Hindlimb muscle (tissue), 1 donor: ENCODE measurements at places on chromosomes 12 and 14. TPM values are rescaled to one million over a fixed set of nuclear protein-coding genes. Genes with fewer than 3 reads are reported as not detected.

- no peak for DNase-seq
Measured at GRCh38 chr14:25308244-25308643, 258.3 kb upstream of the STXBP6 start.

- no peak for DNase-seq
Measured at GRCh38 chr14:28755198-28755815, 11.3 kb upstream of the FOXG1 start.

DNA sequence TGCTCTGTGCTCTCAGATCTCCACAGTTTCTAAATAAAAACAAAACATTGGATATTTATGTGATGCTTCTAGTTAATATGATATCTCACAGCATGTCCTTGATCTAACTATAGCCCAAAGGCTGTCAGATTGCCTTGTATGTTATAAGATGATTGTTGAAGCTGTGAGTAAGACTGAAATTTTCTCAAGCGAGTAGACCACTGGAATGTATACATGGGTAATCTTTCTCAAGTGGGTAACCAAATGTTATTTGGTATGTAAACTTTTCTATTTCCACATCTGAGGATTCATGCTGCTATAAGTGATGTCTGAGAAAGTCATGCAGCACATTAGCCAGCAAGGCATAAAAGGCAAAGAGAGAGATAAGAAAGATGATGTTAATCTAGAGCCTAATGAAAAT is 886.7 kb downstream of the NRXN3 start:
- no peak for DNase-seq

DNA sequence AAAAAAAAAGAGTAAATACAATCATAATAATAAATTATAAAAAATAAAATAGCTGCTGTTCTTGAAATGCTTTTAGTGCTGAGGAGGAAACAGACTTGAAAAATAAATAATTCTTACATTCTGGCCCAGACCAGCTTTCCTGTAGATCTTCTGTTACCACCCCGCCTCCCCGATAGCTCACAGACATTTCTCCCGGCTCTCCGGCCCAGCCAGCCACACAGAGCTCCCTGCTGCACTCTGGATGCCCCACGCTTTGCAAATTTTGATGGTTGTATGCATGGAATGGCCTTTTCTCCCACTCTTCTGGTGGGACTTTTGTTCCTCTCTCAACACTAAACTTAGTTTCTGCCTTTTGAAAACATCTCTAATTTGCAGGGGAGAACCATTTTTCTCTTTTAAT is 249.3 kb downstream of the ATP23 start:
- no peak for DNase-seq

- DNase-seq = no peak
Measured at GRCh38 chr12:127238107-127238506, 1028.9 kb upstream of the TMEM132C start.

GRCh38 chr12:116466536-116466935 is 92.6 kb upstream of the MAP1LC3B2 start:
- DNase-seq = no peak

- no peak for DNase-seq
Measured at GRCh38 chr12:95371571-95371970, 102.4 kb upstream of the METAP2 start.

GRCh38 chr12:65594409-65594808 is 229.9 kb upstream of the HMGA2 start:
- no peak for DNase-seq

- no peak for DNase-seq
Measured at GRCh38 chr12:132495629-132496357, 5.8 kb downstream of the FBRSL1 start.

DNA sequence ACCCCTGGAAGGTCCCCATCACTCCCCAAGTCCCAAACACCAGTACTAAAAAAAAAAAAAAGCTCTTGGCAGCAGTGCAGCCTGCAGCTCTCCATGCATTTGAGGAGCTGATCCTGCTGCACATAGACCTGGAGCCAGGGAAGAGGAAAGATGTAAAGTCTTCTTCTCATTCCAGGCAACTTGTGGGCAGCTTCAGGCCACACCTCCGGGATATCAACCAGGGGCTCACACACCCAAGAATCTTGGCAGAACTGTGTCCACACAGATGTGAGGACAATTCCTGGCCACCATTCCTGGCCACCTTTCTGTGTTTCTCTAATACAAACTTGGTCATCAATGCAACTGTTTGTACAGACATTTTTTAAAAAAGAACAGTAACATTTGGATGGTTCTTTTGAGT is 72.7 kb downstream of the TMEM132C start:
- DNase-seq = peak; percentile 22

- no peak for DNase-seq
Measured at GRCh38 chr14:56860441-56860840, 50.2 kb upstream of the OTX2 start.

- DNase-seq = no peak
Measured at GRCh38 chr12:22437031-22437806, 102.7 kb upstream of the ST8SIA1 start.

- no peak for DNase-seq
Measured at GRCh38 chr12:20050221-20050620, 318.1 kb upstream of the PDE3A start.

- no peak for DNase-seq
Measured at GRCh38 chr12:67410667-67411067, 141.5 kb downstream of the CAND1 start.

GRCh38 chr14:65637780-65638179 is 225.2 kb downstream of the FUT8 start:
- no peak for DNase-seq

- DNase-seq = no peak
Measured at GRCh38 chr12:91441246-91441645, 258.6 kb upstream of the DCN start.

- no peak for DNase-seq
Measured at GRCh38 chr14:99806836-99807235, 13.6 kb downstream of the EML1 start.

DNA sequence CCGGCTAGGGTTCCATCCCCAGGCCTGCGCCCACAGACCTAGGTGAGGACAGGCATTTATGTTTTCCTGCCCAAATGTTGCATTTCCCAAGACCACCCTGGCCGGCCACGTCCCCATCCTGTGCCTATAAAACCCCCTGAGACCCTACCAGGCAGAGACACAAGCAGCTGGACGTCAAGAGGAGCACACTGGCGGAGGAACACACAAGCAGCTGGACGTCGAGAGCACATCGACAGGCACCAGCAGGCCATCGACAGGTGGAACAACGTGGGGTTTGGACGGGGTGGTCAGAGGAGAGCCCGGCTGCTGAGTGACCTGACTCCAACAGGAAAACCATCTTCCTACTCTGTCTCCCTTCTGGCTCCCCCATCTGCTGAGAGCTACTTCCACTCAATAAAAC is 19.6 kb upstream of the LDHB start:
- no peak for DNase-seq

DNA sequence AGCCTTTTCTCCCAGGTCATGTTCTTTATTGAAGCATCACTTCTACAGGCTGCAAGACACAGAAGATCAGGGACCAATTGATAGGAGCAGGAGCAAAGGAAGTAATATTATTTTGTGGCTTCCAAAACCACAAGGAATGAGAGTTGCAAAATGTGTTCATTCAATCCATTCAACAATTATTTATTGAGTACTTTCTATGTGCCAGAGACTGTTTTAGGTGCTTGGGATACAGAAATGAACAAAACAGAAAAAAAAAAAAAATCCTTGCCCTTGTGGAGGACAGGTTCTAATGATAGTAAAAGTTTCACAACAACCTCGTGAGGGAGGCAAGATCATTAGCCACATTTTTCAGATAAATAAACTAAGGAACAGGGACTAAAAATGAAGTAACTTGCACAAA is 20.1 kb upstream of the DACT1 start:
- no peak for DNase-seq

GRCh38 chr12:72631926-72632685 is 359.9 kb downstream of the TRHDE start:
- DNase-seq = no peak

DNA sequence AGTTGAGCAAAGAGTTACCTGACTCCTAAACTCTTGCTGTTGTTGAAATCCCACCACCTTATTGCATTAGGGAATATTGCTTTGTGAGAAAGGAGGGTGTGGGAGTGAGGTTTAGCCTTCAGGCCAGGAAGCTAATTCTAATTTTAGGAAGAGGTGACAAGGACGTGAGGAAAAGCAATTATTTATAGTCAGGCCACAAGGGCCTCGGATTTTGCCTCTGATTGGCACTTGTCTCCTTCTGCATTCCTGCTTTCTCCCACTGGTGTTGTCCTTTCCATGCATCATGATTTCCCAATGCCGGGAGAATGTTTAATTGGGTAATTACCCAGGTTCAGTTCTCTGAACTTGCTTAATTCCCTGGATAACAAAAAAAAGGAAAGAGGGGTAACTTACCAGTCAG is 37.9 kb upstream of the SLC38A2 start:
- DNase-seq = no peak

- DNase-seq = no peak
Measured at GRCh38 chr12:14723763-14724162, 27.4 kb upstream of the GUCY2C start.

DNA sequence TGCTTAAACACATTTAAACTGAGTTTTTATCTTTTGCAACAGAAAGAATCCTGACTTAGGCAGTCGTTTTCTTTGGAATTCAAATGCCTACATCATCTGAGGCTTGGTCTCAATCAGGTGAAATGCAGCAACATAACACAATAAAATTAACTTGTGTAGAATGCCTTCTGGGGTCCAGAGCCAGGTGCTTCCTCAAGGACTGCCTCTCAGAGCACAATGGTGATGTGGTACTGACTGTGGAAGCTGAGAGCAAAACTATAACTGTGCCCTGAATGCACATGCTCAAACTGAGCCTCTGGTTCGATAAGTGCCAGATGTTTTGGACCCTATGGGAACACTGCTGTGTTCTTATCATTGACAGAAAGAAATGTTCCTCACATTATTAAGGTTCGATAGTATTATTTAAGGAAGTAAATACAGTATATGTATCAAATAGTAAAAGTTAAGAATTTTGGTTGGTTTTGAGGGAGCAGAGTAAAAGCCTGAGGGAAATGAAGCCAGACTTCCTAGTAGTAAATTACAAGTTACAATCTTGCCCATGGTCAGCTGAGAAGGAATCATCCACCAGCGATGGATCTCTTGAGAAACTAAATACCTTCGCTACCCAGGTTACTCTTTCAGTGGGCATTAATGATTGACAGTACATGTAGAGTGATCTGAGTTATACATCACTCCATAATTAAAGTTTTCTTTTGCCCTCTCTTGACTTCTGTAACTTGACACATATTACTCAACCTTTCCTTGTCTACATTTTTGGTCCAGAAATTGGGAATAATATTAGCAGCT is 122.9 kb upstream of the ATP2B1 start:
- no peak for DNase-seq

DNA sequence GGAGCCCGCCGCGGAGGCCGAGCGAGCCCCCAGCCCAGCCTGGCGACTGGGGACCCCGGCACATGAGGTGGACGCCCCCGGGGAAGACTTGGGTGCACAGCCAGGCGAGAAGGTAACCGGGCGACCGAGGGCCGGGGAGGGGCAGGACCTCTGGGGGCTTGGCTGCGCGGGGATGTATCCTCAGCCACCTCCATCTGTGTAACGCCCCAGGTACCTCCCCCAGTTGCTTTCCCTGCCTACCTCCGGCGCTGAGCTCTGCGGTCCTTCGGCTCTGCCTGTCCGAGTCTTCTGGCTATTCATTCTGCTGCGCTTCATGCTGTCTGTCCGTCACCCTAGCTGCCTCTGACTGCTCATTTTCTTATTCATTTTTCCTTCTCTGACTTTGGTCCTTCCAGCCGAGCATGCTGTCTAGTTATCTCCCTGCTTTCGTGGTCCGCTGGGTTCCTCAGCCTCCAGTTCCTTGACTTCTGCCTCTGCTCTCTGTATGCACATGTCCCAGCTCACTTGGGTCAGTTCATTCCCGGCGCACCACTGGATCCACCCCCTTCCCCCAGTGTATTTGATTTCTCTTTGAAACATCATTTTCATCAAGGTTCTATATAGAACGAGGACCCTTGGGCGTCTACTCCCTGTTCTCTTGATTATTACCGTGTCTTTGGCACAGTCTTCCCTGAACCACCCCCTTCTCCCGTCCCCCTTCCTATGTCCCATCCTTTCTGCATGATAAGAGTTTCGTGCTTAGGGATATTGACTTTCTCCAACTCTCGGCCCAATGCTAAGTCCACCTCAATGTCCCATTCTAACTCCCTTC is 612 bp downstream of the PHC1 start:
- peak; percentile 63 for DNase-seq

GRCh38 chr12:29158115-29158763 is 9.2 kb downstream of the FAR2 start:
- DNase-seq = no peak

- DNase-seq = no peak
Measured at GRCh38 chr14:103129301-103130016, 6.2 kb downstream of the TNFAIP2 start.

GRCh38 chr12:51678086-51678724 is 87.2 kb downstream of the SCN8A start:
- DNase-seq = no peak

The INHBE gene
- 0.90 TPM for polyA plus RNA-seq

The SAMD4A gene
- 63.5 TPM for polyA plus RNA-seq

The NKX2-1 gene
- polyA plus RNA-seq = not detected

The CHURC1 gene
- polyA plus RNA-seq = 38.7 TPM

The RNASE12 gene
- polyA plus RNA-seq = not detected

The NTF3 gene
- 2.4 TPM for polyA plus RNA-seq

The PRB2 gene
- not detected for polyA plus RNA-seq

The NTS gene
- polyA plus RNA-seq = 0.74 TPM

The CISTR gene
- not detected for polyA plus RNA-seq

The GYS2 gene
- 0.06 TPM for polyA plus RNA-seq

The ZNF891 gene
- 2.4 TPM for polyA plus RNA-seq

The IRAK3 gene
- polyA plus RNA-seq = 5.9 TPM

The TAMALIN gene
- polyA plus RNA-seq = 20.7 TPM

The ANAPC7 gene
- 62.6 TPM for polyA plus RNA-seq

The ANKRD9 gene
- 21.9 TPM for polyA plus RNA-seq

The LBHD2 gene
- not detected for polyA plus RNA-seq

The CACNA1C gene
- polyA plus RNA-seq = 3.4 TPM

The REP15 gene
- polyA plus RNA-seq = 1.4 TPM

The NFE2 gene
- polyA plus RNA-seq = 1.7 TPM

The CCDC177 gene
- not detected for polyA plus RNA-seq
